Tongue (tissue), 3 donors: ENCODE measurements at places on chromosomes 13 and 19. TPM values are rescaled to one million over a fixed set of nuclear protein-coding genes. Genes with fewer than 3 reads are reported as not detected.

DNA sequence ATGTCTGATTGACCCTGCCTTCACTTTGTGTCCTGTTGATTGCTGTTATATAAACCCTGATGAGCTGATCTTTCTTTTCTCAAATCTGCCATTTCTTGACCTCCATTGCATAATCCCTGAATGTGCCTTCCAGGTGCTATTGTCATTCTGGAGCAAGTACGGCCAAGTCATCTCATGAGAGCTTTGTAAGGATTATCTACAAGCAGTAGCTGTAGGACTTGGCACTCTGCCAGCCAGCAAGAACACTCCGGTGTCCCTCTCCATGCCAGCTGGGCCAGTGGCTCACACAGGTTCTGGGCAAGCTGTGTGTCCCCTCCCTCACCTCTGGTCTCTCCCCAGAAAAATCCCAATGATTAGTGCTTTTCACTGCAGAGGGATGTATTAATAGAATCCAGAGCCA lies 348.1 kb downstream of the FOXO1 start:
- DNase-seq, result peak; percentile 73

DNA sequence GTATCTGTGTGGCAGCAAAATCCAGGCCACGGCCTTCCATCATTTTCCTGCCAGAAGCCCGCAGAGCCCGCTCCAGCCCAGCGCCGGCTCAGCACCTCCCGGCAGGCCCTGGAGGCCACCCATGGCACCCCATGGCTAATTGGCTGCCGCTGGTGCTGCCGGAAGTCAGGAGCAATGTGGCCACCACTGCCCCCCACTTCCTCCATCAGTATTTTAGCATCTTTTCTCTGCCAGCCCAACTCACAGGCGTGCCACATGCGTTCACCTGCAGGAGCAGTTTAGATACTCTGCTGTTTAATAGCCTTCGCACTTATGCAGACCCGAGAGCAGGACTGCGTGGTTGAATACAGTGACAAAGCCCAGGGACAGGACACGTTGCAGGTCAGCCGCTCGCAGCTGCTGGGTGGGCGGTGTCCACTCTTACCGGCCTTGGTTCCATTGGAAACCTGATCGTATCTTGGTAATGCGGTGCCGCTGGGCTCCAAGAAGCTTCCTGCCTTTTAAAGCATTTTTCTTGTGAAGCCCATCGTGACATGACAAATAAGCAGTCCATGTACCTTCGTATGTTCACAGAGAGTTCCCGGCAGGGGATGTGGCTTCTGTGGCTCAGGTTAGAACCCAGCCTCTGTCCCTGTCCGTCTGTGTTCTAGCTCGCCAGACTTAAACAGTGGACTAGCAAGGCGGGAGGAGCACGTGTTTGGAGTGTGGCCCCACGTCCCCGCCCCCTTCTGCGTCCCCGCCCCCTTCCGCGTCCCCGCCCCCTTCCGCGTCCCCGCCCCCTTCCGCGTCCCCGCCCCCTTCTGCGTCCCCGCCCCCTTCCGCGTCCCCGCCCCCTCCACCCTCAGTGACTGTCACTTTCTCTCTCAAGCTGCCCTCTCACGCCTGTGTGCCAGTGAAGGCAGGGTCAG lies 162.0 kb upstream of the SOX1 start:
- no peak for DNase-seq

DNA sequence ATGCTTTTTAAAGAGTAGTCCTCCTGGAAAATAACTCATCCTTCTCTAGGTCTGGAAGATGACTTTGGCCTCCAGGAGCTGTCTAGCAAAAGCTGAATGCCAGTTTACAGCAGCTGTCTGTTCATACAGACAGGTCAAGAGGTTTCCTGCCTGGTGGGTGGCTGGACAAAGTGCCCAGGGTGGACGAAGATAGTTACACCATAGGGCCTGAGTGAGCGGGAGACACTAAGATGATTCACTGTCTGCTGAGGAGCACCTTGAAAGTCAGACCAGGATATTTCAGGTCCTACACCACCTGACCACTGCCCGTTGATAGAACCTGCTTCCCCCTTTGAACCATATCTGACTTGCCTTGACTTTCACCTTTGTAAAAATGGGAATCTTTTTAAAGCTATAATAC lies 49.2 kb upstream of the RCBTB2 start:
- DNase-seq, result no peak

DNA sequence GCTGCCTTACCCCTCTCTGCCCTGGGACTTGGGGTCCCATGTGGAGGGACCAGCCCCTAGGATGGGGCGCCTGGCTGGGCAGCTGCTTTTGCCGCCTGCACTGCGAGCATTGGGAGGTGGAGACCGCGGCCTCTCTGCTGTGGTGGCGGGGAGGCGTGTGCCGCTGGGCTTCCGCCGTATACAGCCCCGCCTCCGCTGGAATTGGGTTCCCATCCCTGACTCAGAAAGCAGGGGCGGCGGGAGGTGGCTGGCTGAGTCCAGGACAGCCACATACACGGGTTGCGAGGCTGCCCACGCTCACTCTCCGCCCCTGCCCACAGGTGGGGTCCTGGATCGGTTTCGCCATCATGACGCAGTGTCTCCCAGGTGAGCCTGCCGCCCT lies 6.6 kb downstream of the NDUFB7 start:
- DNase-seq, result no peak

DNA sequence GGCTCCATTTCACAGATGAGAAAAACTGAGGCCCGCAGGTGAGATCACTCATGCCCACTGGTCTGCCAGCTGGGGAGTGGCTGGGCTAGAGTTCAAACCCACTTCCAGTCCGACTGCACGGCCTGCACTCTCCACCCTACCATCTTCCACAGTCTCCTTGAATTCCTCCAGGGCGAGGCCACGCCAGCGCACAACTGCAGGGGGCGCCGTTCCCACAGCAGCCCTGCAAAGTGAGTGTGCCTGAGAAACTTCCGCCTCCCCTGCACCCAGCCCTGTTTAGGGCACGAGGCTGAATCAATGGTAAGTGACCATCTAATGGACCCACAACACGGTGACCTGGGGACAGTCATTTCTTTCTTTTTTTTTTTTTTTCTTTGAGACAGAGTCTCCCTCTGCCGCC lies 829 bp upstream of the ATCAY start:
- DNase-seq, result no peak

DNA sequence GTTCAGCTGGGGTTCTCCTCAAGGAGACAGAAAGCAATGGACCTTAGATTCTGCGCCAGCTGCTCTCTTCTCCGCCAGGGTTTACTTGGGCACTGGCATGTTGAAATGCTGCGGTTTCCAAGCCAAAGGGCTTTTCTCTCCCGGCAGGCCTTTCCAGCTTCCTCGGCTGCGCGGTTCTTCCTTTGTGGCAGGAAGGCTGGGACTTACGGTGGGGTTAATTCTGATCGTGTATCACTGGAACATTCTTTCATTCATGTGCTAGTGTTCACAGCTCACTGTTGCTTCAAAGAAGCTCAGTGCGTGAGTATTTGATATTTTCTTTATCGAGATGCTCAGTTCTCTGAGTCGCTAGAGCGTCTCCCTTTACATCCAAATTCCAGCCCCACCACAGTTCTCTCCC lies 723.2 kb downstream of the UQCRFS1 start:
- no peak for DNase-seq

DNA sequence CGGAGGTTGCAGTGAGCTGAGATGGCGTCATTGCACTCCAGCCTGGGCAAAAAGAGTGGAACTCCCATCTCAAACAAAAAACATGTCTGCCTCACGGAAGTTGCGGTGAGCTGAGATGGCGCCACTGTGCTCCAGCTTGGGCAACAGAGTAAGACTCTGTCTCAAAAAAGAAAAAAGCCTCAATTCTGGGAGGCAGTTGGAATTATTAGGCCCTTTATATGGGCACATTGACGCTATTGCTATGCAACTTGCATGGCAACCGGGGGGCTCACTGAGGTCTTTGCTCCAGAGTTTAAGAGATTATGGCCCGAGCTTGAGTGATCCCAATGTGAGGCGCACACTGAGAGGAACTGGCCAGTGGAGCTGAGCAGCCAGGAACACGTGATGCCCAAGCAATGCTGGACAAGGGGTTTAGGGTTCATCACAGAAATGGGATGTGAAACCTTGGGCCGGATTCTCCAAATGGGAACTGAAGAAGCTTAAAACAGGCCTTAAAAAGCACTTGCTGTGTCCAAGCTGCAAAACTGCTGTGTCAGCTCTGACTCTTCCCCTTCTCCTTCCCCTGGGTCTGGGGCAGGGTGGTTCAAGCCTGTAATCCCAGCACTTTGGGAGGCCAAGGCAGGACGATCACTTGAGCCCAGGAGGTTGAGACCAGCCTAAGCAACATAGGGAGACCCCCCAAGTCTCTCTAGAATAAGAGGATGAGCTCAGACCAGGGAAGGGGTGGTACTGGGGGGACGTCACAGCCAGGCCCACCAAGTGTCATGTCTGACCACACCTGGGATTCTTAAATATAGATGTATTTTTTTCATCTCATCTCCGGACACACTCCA lies 2.5 kb downstream of the FTL start:
- no peak for DNase-seq

GRCh38 chr13:43376596-43376995 lies 353.2 kb downstream of the DNAJC15 start:
- DNase-seq, result no peak

GRCh38 chr13:42066542-42066941 lies 18.1 kb downstream of the DGKH start:
- DNase-seq, result peak; percentile 26

DNA sequence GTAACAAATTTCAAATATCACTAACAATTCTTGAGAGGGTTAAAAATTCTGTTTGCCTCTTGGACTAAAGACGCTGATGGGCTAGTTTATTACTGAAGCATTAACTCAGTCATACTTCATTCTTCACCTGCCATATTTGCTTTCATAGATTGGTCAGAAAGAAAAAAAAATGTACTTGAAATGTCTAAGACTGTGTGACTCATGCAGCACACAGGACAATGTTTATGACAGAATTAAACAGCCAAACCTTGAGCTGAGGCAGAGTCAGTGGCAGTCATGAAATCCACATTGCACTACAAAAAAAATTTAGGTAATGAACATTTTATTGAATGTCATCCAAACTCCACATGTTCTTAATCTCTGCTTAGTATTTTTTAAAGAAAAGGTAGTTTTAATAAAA lies 135.6 kb downstream of the PRR20E start:
- no peak for DNase-seq

DNA sequence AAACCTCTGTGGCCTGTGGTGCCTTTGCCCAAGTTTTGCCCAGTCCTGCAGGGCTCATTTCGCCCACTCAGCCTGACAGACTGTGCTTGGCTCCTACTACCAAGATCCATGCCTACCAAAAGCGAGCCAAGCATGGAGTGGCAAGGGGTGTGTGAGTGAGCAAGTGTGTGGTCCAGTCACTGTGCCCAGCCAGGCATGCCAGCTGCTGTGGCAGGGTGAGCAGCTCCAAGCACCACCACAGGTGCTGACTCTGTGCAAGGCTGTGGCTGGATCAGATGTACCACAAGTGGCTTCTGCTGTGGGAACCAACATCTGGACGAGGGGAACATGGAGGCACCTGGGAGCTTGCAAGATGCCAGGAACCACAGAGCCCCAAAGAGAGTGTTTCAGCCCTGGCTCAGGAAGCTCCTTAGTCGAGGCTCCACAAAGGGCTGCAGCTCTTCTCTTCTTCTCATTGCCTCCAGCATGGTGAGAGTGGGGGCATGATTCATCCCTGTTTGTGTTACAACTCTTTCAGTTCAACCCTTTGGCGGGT lies 1564.2 kb upstream of the MIR17HG start:
- peak; percentile 23 for DNase-seq

- no peak for DNase-seq
These were observed 26.3 kb upstream of the DCLK1 start for GRCh38 chr13:36157480-36157879.

DNA sequence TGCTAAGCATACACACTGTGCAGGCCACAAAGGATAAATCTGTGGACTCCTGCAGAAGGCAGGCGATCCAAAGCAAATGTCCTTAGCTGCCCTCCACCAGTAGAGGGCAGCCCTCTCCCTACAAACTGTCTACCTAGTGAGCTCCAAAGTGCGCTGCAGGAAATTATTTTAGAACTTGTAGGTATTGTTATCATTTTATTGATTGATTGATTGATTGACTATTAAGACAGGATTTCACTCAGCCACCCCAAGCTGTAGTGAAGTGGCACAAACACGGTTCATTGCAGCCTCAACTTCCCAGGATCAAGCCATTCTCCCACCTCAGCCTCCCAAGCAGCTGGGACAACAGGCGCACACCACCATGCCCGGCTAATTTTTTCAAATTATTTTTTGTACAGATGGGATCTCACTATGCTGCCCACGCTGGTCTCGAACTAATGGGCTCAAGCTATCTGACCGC lies 37.3 kb downstream of the RNF6 start:
- DNase-seq, result peak; percentile 86

DNA sequence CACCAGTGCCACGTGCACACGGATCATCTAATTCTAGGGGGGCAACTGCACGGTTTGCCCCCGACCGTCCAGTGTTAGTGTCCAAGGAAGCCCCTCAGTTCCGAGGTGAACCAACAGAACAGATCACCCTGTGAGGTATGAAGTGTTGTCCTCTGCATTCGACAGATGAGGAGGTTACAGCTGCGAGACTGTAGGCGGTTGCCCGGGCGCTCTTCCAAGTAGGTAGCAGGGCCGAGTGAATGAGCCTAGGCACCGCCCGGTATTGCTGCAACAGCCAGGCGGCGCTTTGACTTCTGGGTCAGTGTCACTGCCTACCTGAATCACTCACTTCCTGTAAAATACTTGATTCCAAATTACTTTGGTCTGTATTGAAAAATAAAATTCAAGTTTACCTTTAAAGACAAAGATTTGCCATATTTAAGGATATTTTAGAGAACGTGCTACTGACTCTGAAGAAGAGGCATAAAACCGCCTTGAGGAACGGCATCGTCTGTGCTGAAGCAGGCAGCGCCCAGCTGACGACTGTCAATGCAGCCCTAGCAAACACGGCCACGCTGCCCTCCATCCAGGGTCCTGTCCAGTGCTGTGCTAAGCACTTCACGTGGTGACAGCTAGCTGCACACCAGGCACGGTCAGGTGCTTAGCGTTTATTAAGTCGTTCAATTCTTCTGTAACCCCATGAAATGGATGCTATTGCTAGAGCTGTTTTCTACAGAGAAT lies 19.3 kb upstream of the RASA3 start:
- DNase-seq, result no peak

GRCh38 chr13:39375601-39376000 lies 227.4 kb downstream of the LHFPL6 start:
- DNase-seq, result no peak

Gene COX7A1
- total RNA-seq, result 39.5 TPM

Gene MAST1
- 0.92 TPM for total RNA-seq

Gene TNNT1
- 338 TPM for total RNA-seq

Gene SMIM24
- not detected for total RNA-seq

Gene CASP14
- total RNA-seq, result 0.10 TPM

Gene GAPDHS
- total RNA-seq, result not detected

Gene ZNF709
- 7.0 TPM for total RNA-seq

Gene CEACAM20
- total RNA-seq, result not detected
